ENCODE measurements at places on chromosomes 11 and 22.

GRCh38 chr22:26587991-26588613 lies 1.8 kb downstream of the TPST2 start:
- no peak for DNase-seq

- no peak for DNase-seq
Measured at GRCh38 chr11:49432242-49432848, 223.9 kb upstream of the FOLH1 start.

GRCh38 chr11:69444381-69445130 lies 36.9 kb upstream of the LINC01488 start:
- DNase-seq: no peak

- DNase-seq: no peak
Measured at GRCh38 chr11:3000032-3000961, 8.2 kb upstream of the NAP1L4 start.

DNA sequence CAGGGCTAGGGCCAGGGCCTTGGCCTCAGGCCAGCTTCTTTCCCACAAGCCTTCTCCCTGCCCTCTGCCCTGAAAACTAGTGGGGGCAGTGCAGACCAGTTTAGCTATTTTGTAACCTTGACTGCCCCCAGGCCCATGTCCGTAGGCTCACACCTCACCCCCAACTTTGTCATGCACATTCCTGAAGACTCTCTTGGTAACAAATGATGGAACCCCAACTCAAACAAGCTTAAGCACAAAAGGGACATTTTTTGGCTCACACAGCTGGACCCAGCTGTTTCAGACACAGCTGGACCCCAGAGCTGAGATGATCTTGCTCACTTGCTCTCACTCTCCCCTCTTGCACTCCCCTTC lies 46.6 kb downstream of the KCNQ1OT1 start:
- DNase-seq: no peak

GRCh38 chr11:68343761-68344256 lies 31.4 kb downstream of the LRP5 start:
- no peak for DNase-seq

- DNase-seq: no peak
Measured at GRCh38 chr11:84396521-84396920, 1110.4 kb upstream of the CCDC90B start.

GRCh38 chr11:65497141-65498041 lies 1.5 kb upstream of the MALAT1 start:
- DNase-seq: peak; percentile 98

Measured in stimulated activated CD8-positive, alpha-beta memory T cell treated with anti-CD3 and anti-CD28 coated beads, Interleukin-7, amount 100 ng/mL, for 48 hours (primary cell).